ENCODE measurements at places on chromosomes 7 and 10.
A peak's percentile ranks its signal among the peaks of the same experiment; 100 is the strongest.

DNA sequence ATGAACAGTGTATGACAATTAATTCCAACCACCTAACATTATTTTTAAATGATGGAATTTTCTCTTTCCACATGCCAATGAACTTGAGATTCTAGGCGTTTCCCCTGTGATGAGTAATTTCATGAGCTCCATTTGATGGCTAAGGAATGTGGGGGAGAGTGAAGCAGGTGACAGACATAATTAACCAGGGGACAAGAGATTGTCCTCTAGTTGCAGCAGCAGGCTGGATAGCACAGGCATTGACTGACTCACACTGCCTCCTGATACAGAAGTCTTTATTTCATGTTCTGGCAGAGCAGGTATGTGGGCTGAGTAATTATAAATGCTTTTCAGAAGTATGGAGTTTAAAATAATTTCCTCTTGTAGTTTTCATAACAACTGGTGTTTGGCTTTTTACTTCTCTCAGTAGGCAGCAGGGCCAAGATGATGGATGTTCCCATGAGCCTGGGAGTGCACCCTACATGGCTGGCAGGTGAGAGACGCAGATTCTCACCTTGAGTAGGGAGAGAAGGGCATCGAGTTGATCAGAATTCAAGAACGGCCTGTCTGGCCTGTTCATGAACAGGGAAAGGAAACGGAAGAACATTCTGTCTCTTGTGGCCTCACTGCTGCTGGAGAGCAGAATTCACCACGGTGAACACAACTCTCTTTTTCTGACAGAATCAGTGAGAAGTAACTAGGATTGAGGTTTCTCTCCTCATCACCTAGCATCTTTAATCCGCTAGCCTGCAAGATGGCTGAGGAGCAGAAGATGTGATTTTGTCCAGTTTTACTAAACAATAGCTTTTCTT, 118.8 kb downstream of the AOAH start:
- DNase-seq, result no peak

DNA sequence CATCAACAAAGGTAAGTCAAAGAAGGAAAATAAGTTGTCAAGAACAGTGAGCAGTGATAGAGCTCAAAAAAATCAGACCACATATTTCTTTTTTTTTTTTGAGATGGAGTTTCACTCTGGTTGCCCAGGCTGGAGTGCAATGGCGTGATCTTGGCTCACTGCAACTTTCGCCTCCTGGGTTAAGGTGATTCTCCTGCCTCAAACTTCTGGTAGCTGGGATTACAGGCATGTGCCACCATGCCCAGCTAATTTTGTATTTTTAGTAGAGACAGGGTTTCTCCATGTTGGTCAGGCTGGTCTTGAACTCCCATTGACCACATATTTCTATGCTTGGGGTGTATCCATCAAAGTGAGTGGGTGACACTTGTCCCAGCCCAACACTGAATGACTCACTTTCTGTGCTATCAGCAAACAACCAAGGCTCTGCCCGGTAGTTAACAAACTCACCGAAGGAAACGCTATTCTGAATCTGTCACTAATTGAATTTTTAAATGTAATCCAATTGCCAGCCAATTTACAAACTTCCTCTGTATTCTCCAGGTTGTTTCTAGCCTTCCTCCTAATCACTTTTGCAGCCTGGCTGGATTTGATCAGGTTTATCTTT, 19.6 kb upstream of the SMNDC1 start:
- no peak for DNase-seq

GRCh38 chr7:22591271-22591670, 91.3 kb upstream of the STEAP1B start:
- DNase-seq, result no peak

- no peak for DNase-seq
Observed at GRCh38 chr10:129459762-129460539, 7.1 kb upstream of the MGMT start.

GRCh38 chr10:43436291-43437140, at the start of gene ZNF487:
TSS of gene ZNF487 (plus strand) at chr10:43437111. CDS start at chr10:43475814, 38,703 bp downstream.
- peak; percentile 93 for DNase-seq

DNA sequence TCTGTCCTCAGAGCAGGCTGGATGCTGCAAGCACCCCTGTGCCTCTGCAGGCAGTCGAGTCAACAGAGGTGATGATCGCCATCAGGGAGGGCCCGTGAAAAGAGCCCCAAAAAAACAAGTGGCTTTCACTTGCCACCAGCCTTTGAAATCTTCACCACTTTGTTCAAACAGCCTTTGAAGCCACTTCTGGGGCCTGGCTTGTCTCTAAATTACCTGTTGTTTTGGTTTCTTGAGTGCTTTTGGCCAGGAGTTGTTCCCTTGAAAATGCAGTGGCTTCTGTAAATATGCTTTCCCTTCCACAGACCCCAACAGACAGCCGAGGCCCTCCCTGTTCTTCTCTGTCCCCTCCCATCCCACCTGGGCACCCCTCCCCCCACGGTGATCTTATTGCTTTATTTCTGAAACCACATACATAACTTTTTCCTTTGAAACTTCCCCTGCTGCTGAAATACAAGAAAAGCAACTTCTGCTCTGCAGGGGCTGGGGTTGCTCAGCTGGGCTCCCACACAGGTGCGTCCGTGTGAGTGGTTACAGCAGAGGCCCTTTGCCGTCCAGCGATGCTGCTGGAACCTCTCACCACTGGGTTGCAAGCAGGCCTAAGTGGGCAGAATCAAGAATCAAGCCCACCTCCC, 283.8 kb upstream of the SHH start:
- no peak for DNase-seq

GRCh38 chr7:44541028-44541869, at the start of gene NPC1L1:
TSS of gene NPC1L1 (minus strand) at chr7:44541330. CDS start at chr7:44541259, 71 bp downstream.
- DNase-seq, result no peak

GRCh38 chr7:134298902-134299683, 17.6 kb downstream of the SLC35B4 start:
- DNase-seq, result no peak

GRCh38 chr10:34384372-34384771, 430.7 kb downstream of the PARD3 start:
- DNase-seq, result no peak

- no peak for DNase-seq
Observed at GRCh38 chr7:4091767-4092166, 590.3 kb upstream of the FOXK1 start.

DNA sequence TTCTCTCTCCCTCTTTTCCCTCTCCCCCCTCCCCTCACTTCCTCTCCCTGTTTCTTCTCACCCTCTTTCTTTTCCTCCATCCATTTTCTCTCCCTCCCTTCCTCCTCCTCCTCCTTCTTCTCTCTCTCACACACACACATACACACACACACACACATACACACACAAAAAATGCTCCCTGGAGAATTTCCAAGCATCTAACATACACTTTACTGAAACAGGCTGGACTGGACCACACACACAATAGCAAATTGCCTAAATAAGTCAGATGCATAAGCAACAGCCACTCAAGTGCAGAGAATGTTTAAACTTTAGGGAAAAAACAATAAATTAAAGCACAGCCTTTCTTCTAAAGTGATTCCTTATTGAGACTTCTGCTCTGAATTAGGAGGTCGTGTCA, 267.7 kb downstream of the FGFR2 start:
- no peak for DNase-seq

GRCh38 chr7:129067943-129068548, 13.1 kb upstream of the TNPO3 start:
- no peak for DNase-seq

DNA sequence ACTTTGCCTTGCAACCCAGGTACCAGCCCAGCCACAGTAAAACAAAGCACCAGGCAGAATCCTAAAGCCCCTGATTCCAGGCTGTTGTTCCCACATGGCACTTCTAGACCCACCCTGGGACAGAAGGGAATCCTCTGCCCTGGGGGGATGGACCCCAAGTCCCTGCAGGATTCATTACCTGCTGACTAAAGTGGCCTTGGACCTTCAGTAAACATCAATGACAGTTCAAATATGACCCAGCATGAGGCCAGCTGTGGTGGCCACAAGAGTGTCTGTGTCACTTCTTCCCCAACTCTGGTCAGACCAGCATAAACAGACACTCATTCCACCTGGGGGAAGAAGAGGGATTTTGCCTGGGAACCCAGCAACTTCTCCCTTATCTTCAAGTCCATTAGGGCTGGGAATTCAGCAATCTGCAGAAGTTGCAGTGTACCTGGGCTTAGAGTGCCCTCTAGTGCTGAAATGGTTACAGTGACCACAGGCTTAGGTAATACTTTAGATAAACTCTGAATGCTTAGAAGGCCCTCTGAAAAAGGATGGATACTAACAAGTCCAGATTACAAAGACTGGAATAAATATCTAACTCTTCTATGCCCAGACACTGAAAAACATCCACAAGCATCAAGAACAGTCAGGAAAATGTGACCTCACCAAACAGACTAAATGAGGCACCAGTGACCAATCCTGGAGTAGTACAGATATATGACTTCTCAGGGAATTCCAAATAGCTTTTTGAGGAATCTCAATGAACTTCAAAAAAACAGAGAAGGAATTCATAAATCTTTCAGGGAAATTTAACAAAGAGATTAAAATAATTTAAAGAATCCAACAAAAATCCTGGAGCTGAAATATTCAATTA, 108.5 kb upstream of the TMEM168 start:
- peak; percentile 44 for DNase-seq

- DNase-seq, result no peak
Observed at GRCh38 chr10:81680359-81680758, 194.6 kb upstream of the NRG3 start.

DNA sequence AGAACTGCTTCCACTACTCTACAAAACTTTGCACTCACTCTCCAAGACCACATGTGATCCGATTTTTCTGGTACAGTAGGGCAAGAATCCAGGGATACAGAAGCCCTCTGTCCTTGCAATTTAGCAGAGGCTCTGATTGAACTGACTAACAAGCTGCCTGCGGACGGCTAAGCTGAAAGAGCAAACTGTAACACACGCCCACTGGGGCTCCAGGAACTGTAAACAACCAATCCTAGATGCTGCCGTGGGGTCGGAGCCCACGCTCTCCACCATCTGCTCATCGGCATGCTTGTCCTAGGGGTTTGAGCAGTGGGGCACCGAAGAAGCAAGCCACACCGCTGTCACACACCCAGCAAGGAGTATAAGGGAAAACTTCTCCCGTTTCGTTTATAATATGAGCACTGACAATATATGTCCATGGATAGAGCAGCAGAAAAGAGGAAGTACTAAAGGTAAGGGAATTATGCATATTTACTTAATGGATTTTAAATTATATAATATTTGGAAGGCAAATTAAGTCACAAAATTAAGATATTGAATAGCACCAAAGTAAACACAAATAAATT, 634.4 kb upstream of the POT1 start:
- no peak for DNase-seq

GRCh38 chr10:98258683-98259454, 9.1 kb downstream of the LOXL4 start:
- DNase-seq, result no peak

GRCh38 chr10:92916433-92916832, 68.1 kb downstream of the EXOC6 start:
- no peak for DNase-seq

- DNase-seq, result no peak
Observed at GRCh38 chr7:95527033-95527775, 41.5 kb downstream of the ASB4 start.

DNA sequence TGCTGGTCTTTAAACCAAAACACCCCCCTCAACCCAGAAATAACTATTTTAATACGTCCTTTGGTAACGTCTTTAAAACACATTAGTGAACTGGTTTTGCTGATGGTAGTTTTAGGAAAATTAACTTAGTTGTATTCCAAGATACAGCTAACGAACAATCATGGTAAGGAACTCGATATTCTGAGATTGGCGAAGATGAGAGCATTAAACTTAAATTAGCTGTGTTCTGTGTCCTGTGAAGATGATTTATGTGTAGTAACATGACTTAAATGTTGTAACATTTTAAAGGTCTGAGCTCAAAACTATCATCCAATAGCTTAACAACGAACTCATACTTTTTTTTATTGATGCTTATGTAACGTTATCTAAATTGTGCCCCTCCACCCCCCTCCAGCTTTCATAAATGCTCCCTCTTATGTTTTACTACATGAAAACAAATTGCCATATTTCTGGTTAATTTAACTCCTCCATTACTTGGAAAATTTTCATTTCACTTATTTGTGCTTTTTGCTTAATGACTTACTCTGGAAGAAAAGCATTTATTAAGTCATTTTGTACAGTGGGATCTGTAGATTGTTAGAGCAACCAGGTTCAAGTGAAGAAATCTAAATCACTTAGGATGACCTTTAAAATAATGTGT, 1.7 kb downstream of the SDK1 start:
- DNase-seq, result no peak

- no peak for DNase-seq
Observed at GRCh38 chr10:129820451-129820850, 143.6 kb downstream of the EBF3 start.

GRCh38 chr10:1381339-1381738, 325.2 kb downstream of the WDR37 start:
- no peak for DNase-seq

GRCh38 chr10:7389844-7390243, 21.0 kb downstream of the SFMBT2 start:
- DNase-seq, result no peak

DNA sequence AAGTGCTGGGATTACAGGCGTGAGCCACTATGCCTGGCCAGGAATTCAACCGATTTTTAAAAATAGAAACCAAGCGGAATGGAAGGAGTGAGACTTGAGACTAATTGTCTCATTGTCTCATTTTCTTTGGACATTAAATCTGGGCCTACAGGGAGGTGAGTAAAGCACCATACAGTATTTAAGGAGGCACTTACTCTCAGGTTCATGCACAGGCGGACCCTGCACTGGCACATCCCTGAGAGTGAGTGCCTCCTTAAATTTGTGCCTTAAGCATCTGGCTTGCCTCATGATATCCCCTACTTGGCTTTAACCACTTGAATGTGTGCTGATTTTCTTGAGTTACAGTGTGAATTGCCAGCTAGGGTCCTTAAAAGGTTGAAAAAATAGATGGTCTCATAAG, 10.6 kb downstream of the UBE3C start:
- DNase-seq, result no peak

GRCh38 chr10:30448092-30448491, 14.1 kb downstream of the MAP3K8 start:
- no peak for DNase-seq

DNA sequence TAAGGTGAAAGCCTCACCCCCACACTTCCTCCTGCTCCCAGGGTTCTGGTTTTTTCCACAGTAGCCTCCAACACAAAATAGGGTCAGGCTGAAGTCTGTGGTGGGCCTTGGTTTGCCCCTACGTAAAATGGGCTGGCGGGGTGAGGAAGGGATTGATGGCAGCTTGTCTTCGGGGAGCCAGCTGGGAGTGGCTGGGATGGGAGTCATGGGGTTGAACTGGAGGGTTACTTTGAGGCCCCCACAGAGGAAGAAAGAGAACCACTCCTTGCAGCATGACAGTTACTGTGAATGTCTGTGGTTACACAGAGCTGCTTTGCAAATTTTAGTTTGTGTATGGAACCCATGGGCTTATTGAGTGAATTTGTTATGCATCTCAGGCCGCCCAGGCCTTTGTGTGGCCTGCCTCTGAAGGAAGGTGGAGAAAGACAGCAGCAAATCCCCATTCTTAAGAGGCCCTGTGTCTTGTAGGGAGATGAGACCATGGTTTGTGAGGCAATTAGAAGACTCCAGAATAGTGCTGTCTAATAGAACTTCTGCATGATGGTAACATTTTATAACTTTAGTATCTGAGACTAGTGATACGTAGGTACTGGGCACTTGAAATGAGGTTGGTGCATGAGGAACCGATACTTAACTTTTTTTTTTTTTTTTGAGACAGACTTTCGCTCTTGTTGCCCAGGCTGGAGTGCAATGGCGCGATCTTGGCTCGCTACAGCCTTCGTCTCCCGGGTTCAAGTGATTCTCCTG, 8.1 kb downstream of the TRIM8 start:
- no peak for DNase-seq

- no peak for DNase-seq
Observed at GRCh38 chr10:87531908-87532622, 27.4 kb downstream of the MINPP1 start.

GRCh38 chr7:157018328-157018996, 8.0 kb upstream of the MNX1 start:
- no peak for DNase-seq

All from CD4-positive, alpha-beta T cell treated with Interleukin-21 for 1 hour (primary cell).